ENCODE measurements at places on chromosomes 12 and 14. TPM values are rescaled to one million over a fixed set of nuclear protein-coding genes. Genes with fewer than 3 reads are reported as not detected.

Gene SERPINA12
- not detected for polyA plus RNA-seq

Gene NGB
- not detected for polyA plus RNA-seq

Gene KRT82
- polyA plus RNA-seq, result not detected

Gene NELL2
- polyA plus RNA-seq, result 0.45 TPM

Gene ZDHHC22
- polyA plus RNA-seq, result not detected

Gene TAS2R10
- polyA plus RNA-seq, result not detected

Gene ZFHX2
- polyA plus RNA-seq, result not detected

Gene AQP2
- not detected for polyA plus RNA-seq

Gene SYNDIG1L
- not detected for polyA plus RNA-seq

Gene ART4
- polyA plus RNA-seq, result not detected

Gene TMEM121
- polyA plus RNA-seq, result not detected

Gene NFE2
- 229 TPM for polyA plus RNA-seq

Gene GAS2L3
- 2.8 TPM for polyA plus RNA-seq

Gene CNPY2
- polyA plus RNA-seq, result 169 TPM

Gene TIMM9
- 63.0 TPM for polyA plus RNA-seq

Gene PLEK2
- not detected for polyA plus RNA-seq

Gene TMCC3
- polyA plus RNA-seq, result not detected

Gene IFI27
- polyA plus RNA-seq, result not detected

Gene KCNK13
- polyA plus RNA-seq, result not detected

Gene TBC1D30
- polyA plus RNA-seq, result 0.48 TPM

Data from K562 (cell line).